ENCODE measurements at places on chromosomes 13 and 19. TPM values are rescaled to one million over a fixed set of nuclear protein-coding genes. Genes with fewer than 3 reads are reported as not detected.
A peak's percentile ranks its signal among the peaks of the same experiment; 100 is the strongest.

DNA sequence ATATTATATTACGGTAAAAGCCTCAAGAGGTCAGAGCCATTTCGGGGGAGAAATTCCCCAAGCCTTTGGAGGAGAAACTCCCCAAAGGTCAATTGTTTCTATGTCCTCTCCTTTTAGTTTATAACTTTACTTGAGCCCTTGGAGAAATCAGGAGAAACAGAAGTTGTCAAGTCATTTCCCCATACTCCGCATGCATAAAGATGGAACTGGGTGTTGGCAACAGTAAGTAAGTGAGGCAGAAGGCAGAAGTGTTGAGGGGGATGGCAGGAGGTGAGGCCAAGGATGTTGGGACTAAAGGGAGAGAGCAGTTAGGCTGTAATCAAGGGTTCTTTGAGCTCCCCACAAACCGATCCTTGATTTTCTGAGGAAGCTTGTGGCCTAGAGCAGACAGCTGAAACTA is 307.9 kb downstream of the ENOX1 start:
- no peak for DNase-seq

GRCh38 chr19:18735752-18736151 is 52.3 kb downstream of the CRTC1 start:
- DNase-seq: no peak

DNA sequence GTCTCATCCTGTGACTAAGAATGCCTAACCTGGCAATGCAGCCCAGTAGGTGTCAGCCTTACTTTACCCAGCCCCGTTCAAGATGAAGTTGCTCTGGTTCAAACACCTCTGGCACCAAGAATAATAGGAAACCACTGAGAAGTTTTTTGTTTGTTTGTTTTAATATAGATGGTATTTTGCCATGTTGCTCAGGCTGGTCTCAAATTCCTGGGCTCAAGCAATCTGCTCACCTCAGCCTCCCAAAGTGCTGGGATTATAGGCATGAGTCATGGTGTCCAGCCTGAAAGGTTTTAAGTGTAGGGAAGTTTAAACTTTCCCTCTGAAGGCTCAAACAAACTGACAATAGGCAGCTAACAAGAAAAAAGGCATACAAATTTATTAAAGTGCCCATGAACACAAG is 51.2 kb upstream of the ABCC4 start:
- no peak for DNase-seq

The KASH5 gene
- polyA plus RNA-seq: not detected

The KIR2DL4 gene
- polyA plus RNA-seq: 0.45 TPM

The SIAH3 gene
- 0.01 TPM for polyA plus RNA-seq

DNA sequence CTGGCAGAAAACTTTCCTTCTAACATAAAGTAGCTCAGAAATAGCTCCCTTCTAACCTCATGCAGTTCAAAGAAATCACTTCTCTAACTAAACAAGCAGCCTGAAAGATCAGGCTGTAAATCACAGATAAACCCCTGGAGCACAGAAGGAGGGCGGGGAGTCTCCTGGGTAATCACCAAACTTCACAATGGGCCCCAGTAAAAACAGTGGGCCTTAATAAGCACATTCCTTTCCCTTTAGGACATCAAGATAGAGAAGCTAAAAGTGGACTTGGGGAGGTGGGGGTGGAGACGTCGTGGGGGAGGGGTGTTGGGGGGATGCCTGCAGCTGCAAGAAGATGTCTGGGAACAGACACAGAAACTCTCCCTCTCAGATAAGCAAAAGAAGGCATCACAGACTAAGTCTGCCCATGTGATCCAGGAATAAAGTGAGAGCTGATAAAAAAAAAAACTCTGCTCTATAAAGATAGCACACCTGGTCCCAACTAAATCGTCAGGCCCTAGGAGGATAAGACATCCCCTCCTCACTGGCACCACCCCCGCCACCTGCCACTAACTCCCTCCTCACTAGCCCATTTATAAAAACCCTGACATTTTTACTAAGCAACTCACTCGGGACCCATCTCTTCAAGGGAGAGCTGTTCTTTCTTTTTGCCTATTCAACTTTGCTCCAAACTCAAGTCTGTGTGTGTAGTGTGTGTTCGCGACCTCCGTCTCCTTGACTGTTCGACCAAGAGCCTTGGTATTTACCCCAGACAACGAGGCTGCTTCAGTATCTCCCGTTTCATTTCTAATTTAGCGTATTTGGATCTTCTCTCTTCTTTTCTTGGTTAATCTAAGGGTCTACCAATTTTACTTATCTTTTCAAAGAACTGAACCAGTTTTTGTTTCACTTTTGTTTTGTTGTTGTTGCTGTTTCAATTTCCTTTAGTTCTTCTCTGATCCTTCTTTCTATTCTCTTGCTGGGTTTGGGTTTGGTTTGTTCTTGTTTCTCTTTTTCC is 31.7 kb downstream of the DNAJC15 start:
- no peak for DNase-seq

DNA sequence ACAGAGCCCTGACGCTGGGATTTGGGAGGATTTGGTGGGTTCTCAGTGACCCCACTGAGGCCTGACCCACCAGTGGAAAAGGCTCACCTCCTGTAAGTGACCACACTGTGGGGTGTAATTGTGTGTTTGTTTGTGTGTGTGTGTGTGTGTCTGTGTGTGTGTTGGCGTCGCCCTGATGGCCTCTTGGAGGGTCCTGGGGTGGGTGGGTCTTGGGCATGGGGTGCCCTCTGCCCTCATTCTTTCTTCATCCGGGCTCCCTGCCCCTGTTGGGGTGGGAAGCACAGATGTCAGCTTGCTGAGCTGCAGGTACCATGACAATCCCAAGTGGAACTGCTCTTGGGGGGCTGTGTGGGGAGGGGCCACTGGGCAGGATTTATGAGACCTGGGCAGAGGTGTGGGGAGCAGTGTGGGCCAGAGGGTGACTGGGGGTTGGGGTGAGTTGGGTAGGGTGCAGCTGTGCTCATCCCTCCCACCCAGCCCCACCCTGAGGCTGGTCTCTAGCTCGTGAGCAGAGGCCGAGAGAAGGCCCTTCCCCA is 22.8 kb downstream of the WTIP start:
- no peak for DNase-seq

DNA sequence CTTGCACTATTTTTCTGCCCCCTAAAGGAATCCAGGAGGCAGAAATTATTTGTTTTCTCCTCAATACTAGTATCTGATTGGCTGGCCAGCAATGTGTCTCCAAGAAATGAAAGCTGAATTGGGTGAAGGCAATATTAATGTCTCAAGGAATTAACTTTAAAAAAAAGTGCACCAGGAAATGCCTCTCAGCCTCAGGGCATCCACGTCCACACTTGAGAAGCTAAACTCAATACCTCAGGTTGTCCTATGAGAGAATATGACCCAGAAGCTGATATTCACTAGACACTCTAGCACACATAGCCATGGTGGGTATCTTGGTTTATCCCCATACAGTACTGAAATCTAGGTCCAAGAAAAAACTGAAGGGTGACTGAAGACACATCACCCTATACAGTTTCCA is 2.1 kb downstream of the ZNF91 start:
- DNase-seq: no peak

GRCh38 chr13:62305756-62306155 is 890.1 kb upstream of the PCDH20 start:
- no peak for DNase-seq

GRCh38 chr19:28705008-28705407 is 507.9 kb downstream of the UQCRFS1 start:
- no peak for DNase-seq

DNA sequence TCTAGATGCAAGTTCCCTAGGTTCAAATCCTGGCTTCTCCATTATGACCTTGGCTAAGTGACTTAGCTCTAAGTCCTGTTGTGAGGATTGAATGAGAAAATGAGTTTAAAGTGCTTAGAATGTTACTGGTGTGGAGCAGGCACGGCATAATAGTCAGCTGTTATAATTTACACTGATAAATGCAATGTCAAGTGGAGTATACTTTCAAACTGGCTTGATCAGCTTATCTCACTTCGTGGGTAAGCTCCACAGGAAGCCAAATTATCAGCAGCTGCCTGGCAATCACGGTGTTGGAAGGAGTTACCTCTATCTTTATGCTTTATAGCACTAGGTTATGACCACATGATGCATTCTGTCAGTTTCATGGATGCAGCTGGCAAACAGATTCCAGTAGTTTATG is 272.8 kb downstream of the OLFM4 start:
- no peak for DNase-seq

GRCh38 chr13:99150575-99151361 is 49.9 kb upstream of the UBAC2 start:
- no peak for DNase-seq

DNA sequence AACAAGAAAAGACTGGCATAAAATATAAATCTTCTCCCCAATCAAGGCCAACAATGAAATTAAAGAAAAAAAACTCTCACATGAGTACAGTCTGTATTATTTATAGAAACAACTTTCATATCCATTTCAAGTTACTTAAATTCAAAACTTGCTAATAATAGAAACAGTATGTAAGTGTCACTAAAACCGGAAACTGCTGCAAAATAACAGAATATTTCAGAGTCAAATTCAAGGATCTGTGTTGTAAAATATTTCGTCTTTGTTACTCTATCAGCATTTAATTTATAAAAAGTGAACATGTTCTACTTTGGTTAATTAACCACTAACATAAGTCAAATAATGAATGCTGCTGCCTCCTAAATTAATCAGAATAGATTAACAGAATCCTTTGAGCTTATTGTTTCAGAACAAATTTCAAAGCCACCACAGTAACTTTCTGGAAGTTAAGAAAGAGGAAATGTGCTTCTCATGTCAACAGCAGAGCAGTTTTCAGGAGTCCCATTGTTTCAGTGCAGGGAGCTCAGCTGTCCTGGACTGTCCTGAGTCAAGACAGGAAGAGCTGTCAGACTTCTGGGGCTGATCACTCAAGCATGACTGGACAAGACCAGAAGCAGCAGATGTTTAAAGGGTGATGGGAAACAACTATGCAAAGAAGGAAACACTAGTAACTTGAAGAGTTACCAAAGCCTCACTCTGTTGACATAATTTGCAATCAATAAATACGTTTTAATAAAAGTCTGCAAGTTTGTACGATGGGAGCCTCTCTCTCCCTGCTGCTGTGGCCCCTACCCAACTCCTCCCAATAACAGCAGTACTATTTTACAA is 76.9 kb downstream of the FOXO1 start:
- DNase-seq: peak; percentile 68

The C19orf73 gene
- 5.1 TPM for polyA plus RNA-seq

The CYP4F8 gene
- polyA plus RNA-seq: not detected

DNA sequence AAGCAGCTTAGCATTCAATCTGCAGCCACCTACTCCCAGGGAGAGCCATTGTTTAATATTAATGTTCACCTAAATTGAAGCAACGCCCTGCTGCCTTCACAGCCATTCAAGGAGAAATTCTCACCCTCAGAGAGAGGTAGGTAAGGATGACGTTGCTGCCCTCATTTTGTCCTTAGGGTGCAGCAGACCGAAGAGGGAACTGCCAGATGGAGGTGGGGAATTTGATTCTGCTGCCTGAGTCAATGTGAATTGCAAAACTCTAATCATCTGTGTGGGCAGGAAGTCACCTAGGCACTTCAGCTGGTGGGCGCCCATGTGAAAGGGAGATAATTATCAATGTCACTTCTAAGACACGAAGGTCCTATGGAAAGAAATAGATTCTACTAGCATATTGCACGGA is 503.4 kb downstream of the TBC1D4 start:
- no peak for DNase-seq

Measured in sigmoid colon (tissue), 7 donors.